Spleen (tissue), 13 donors: ENCODE measurements at places on chromosomes 5 and 9. TPM values are rescaled to one million over a fixed set of nuclear protein-coding genes. Genes with fewer than 3 reads are reported as not detected.
A peak's percentile ranks its signal among the peaks of the same experiment; 100 is the strongest.

GRCh38 chr5:135306557-135306956 lies 92.5 kb downstream of the MACROH2A1 start:
- DNase-seq, result no peak
- H3K27me3 ChIP-seq, result no peaks in the 10 kb centered on the region
- H3K36me3 ChIP-seq, result no peaks in the 10 kb centered on the region
- H3K4me3 ChIP-seq, result no peak overlapping the region

DNA sequence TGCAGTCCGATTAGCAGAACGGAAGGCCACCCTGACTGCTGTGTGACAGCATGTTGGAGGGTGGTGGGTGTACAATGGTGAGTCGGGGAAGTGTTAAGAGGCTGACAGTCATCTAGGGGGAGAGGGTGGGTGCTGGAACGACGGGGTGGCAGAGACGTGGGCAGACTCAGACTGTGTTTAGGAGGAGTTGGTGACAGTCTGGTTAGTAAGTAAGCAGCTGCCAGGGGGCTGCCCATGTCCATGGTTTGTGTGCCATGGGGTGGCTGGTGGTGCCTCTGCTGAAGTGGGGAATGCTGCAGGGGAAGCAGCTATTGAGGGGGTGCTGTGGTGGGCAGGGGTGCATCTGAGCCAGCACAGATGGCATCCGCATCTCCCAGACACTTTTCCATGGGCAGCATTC lies 51.3 kb upstream of the BOD1 start:
- H3K27ac ChIP-seq, result no peak overlapping the region
- no peaks in the 10 kb centered on the region for H3K36me3 ChIP-seq
- H3K4me1 ChIP-seq, result peaks cover 43% of the 10 kb centered on the region
- no peaks in the 10 kb centered on the region for H3K27me3 ChIP-seq
- H3K4me3 ChIP-seq, result no peak overlapping the region

- H3K4me3 ChIP-seq, result no peak overlapping the region
- DNase-seq, result no peak
- H3K4me1 ChIP-seq, result no peaks in the 10 kb centered on the region
- H3K27me3 ChIP-seq, result no peaks in the 10 kb centered on the region
- no peak overlapping the region for H3K27ac ChIP-seq
These were observed 228.2 kb downstream of the PRR16 start for GRCh38 chr5:120692325-120692724.

GRCh38 chr9:84173961-84174360 lies 166.6 kb downstream of the SLC28A3 start:
- no peak overlapping the region for H3K4me3 ChIP-seq
- no peak for DNase-seq
- H3K27ac ChIP-seq, result no peak overlapping the region
- H3K4me1 ChIP-seq, result no peaks in the 10 kb centered on the region

GRCh38 chr5:105508519-105508918 lies 1945.9 kb upstream of the NUDT12 start:
- no peak overlapping the region for H3K27ac ChIP-seq
- no peaks in the 10 kb centered on the region for H3K27me3 ChIP-seq
- H3K4me1 ChIP-seq, result no peaks in the 10 kb centered on the region
- H3K4me3 ChIP-seq, result no peak overlapping the region
- no peak for DNase-seq
- no peaks in the 10 kb centered on the region for H3K36me3 ChIP-seq

DNA sequence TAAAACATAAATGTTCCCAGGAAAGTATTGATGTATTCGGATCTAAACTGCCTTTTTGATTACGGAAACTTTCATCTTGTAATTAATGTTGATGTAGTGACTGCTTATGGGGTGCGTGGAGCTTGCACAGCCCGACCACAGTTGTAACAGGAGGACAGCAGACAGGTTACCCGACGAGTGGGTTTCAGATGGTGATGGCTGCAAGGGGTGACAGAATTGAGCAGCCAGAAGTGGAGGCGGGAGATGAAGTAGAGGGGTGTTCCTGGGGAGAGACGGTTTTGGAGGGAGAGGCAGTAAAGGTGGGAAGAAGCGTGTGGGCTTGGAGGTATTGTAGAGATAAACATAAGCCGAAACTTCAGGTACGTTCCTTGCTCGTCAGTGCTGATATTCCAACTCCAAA lies 5.8 kb downstream of the CEP72 start:
- no peaks in the 10 kb centered on the region for H3K27me3 ChIP-seq
- peak; percentile 21 for DNase-seq
- no peaks in the 10 kb centered on the region for H3K4me1 ChIP-seq

- H3K27ac ChIP-seq, result no peak overlapping the region
- H3K4me1 ChIP-seq, result no peaks in the 10 kb centered on the region
- DNase-seq, result no peak
These were observed 78.0 kb downstream of the NSUN2 start for GRCh38 chr5:6554812-6555211.

DNA sequence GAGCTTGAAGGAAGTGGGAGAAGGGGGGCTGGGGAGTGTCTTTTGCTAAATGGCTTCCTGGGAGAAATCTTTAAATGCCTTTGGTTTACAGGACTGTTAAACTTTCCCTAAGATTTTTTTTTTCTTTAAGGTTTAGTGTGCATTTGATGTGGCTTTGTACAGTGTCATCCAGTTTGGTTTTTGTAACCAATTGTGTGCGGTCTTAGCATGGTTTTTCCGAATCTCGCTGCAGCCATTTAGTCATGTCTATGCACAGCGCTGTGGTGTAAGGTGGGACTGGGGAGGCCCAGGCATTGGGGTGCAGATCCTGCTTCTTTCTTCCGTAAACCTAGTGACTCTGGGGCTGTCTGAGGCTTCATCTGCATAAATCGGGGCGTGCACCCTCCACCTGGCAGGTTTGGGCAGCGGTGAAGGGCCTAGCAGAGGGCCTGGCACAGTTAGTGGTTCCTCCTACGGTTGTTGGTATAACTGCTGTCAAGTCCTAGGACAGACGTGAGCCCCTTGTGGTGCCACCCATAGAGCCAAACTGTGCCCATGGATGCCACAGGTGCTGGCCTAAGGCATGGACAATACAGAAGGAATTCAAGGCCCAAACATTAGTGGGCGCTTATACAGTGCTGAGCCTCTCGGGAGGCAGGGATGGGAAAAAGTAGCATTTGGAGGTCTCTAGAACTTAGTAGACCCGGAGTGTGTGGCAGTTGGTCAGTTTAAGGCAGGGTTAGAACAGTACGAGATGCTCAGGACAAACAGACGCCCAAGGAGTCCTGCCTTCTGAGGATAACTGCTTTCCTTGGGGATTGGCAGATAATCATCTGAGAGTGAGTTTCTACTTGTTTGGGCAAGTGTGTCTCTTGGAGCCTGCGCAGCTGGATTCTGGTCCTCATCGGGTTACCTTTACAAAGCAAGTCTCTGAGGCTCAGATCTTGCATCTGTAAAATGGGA lies 1.5 kb downstream of the PRRC2B start:
- H3K36me3 ChIP-seq, result no peaks in the 10 kb centered on the region
- no peaks in the 10 kb centered on the region for H3K27me3 ChIP-seq
- peaks cover 60% of the 10 kb centered on the region for H3K4me1 ChIP-seq
- peak; percentile 93 for DNase-seq
- peak overlapping the region; percentile 99 for H3K27ac ChIP-seq

- H3K27me3 ChIP-seq, result no peaks in the 10 kb centered on the region
- no peak overlapping the region for H3K27ac ChIP-seq
- DNase-seq, result no peak
- no peaks in the 10 kb centered on the region for H3K36me3 ChIP-seq
- H3K4me3 ChIP-seq, result no peak overlapping the region
These were observed 155.7 kb downstream of the GLIS3 start for GRCh38 chr9:4143936-4144717.

- H3K4me3 ChIP-seq, result no peak overlapping the region
- no peaks in the 10 kb centered on the region for H3K27me3 ChIP-seq
- H3K36me3 ChIP-seq, result no peaks in the 10 kb centered on the region
- H3K27ac ChIP-seq, result no peak overlapping the region
- no peak for DNase-seq
These were observed 25.8 kb upstream of the CARNMT1 start for GRCh38 chr9:75053869-75054268.

- no peak overlapping the region for H3K27ac ChIP-seq
- H3K27me3 ChIP-seq, result peaks cover 5% of the 10 kb centered on the region
- H3K4me1 ChIP-seq, result no peaks in the 10 kb centered on the region
- no peak for DNase-seq
These were observed 102.9 kb upstream of the APC start for GRCh38 chr5:112634796-112635195.

GRCh38 chr9:73118898-73119554 lies 32.6 kb upstream of the ANXA1 start:
- DNase-seq, result no peak
- H3K27ac ChIP-seq, result no peak overlapping the region
- H3K27me3 ChIP-seq, result no peaks in the 10 kb centered on the region
- no peaks in the 10 kb centered on the region for H3K36me3 ChIP-seq

DNA sequence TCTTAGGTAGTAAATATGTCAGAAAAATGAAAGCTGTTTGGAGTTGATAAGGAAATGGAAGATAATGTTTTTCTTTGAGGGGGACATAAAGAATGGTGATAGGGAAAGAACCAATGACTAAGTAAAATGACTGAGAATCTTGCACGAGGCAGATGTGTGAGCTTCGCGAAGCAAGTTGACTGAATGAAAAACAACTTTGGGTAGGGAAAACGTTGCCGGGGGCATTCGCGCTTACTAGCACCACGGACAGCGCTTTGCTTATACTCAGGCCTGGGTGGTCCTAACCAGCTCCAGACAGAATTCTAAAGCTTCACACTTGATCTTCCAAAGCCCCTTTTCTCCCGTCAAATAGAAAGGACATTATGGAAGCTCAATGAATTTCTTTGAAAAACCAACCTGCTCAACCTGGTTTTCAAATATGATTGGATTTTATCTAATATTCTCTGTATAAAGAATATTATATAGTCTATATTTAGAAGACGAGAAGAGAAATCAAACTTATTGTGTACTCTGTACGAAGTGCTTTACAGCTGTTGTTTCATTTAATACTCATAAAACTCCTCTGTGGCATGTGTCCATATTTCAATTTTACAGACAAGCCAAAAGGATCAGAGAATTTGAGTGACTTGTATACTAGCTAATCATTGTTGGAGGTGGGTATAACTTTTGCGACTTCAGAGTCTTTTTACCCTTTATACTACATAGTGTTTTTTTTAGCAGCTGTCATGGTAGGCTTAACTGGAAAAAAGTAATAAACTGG lies 1.9 kb upstream of the CDKN2B start:
- H3K4me1 ChIP-seq, result peaks cover 21% of the 10 kb centered on the region
- peaks cover 8% of the 10 kb centered on the region for H3K27me3 ChIP-seq
- no peaks in the 10 kb centered on the region for H3K36me3 ChIP-seq
- DNase-seq, result peak; percentile 52
- no peak overlapping the region for H3K4me3 ChIP-seq

DNA sequence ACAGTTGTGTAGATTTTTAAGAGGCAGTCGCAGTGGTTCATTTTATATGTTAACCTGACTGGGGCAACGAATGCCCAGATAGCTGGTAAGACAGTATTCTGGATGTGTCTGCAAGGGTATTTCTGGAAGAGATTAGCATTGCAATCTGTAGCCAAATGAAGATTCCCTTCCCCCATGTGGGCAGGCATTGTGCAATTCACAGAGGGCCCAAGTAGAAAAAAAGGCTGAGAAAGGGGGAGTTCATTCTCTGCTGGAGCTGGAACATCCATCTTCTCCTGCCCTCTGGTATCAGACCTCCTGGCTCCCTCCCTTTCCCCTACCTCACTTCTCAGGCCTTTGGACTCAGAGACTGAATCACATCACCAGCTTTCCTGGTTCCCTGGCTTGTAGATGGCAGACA lies 70.6 kb downstream of the TENT4A start:
- no peak overlapping the region for H3K4me3 ChIP-seq
- peaks cover 3% of the 10 kb centered on the region for H3K27me3 ChIP-seq
- no peaks in the 10 kb centered on the region for H3K36me3 ChIP-seq
- no peak for DNase-seq
- H3K27ac ChIP-seq, result no peak overlapping the region

DNA sequence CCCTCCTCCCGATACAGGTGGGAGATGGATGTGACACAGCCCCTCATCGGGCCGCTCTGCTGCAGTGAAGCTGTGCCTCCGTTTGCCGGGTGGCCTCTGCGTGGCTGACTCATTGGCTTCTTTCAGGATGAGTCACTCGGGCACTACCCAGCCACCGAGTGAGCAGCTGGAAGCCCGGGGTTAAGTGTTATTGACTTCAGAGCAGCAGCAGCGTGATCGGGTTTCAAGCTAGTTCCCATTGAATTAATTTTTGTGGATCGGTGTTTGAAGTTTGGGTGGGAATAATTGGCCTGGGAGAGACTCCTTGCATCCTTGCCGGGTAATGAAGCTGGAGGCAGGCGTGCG lies 266.4 kb upstream of the IRX4 start:
- no peaks in the 10 kb centered on the region for H3K36me3 ChIP-seq
- peak; percentile 61 for DNase-seq
- no peaks in the 10 kb centered on the region for H3K4me1 ChIP-seq
- H3K27ac ChIP-seq, result no peak overlapping the region
- peaks cover 6% of the 10 kb centered on the region for H3K27me3 ChIP-seq
- no peak overlapping the region for H3K4me3 ChIP-seq

- no peaks in the 10 kb centered on the region for H3K36me3 ChIP-seq
- H3K4me1 ChIP-seq, result peaks cover 4% of the 10 kb centered on the region
- H3K27me3 ChIP-seq, result no peaks in the 10 kb centered on the region
- no peak overlapping the region for H3K27ac ChIP-seq
- no peak for DNase-seq
These were observed 77.1 kb upstream of the GOLM1 start for GRCh38 chr9:86176468-86176867.

DNA sequence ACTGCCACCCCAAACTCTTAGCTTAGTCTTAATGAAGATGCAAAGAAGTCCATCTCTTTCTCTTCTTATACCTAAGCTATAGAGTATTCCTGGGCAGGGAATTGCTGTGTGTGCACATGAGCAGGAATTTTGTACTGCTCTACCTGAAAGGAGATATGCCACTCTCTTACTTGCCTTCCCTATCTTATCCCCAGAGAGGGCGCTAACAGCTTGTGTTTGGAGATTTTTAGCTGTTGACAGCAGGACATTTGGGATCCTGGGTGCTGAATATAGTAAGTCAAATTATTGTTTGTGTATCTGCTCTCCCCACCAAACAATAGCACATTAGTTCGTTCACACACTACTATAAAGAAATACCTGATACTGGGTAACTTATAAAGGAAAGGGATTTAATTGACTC lies 159.5 kb downstream of the GABRG2 start:
- no peaks in the 10 kb centered on the region for H3K36me3 ChIP-seq
- no peak overlapping the region for H3K27ac ChIP-seq
- H3K27me3 ChIP-seq, result no peaks in the 10 kb centered on the region
- no peaks in the 10 kb centered on the region for H3K4me1 ChIP-seq

GRCh38 chr9:100217536-100217935 lies 118.5 kb downstream of the INVS start:
- no peaks in the 10 kb centered on the region for H3K36me3 ChIP-seq
- no peak overlapping the region for H3K4me3 ChIP-seq
- H3K4me1 ChIP-seq, result no peaks in the 10 kb centered on the region
- DNase-seq, result no peak

RIOK2 gene
- 14.0 TPM for total RNA-seq

DBH gene
- total RNA-seq, result 0.37 TPM
